NCI-H1694 (cell line): ENCODE measurements at places on chromosomes 4 and X.

GRCh38 chr4:169621731-169622492 is 1.5 kb downstream of the CLCN3 start:
- peak; percentile 10 for DNase-seq

GRCh38 chr4:8118035-8118434 is 40.6 kb downstream of the ABLIM2 start:
- DNase-seq, result no peak

- no peak for DNase-seq
Measured at GRCh38 chr4:3414421-3415279, 27.1 kb upstream of the HGFAC start.

DNA sequence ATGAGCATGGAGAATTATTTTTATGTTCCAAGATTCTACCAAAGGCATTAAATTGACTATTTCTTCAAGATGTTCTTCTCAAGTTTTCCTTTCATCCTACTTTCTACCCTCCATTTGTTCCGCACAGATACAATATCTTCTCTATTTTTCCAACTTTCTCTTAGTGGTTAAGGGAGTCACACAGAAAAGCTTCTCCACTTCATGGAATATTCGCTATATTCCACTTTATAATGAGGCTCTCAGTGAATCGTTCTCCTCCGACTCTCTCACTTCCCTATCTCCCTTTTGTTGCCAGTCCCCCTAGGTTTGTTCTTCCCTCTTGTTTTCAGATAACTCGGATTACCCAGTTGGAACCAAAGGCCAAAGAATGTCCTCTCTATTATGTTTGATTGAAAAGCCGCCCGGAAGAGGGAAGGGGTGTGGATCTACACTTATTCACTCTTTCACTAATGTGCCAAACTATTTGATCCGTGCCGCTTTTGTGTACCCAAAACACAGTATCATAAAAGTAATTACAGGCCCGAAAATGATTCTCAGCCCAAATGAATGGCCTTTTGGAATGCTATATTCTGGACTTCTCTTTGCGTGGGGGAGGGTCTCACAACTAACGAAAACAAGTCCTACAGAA is 1.2 kb downstream of the SH3D19 start:
- no peak for DNase-seq

GRCh38 chr4:130485371-130485770 is 1389.4 kb downstream of the C4orf33 start:
- no peak for DNase-seq

DNA sequence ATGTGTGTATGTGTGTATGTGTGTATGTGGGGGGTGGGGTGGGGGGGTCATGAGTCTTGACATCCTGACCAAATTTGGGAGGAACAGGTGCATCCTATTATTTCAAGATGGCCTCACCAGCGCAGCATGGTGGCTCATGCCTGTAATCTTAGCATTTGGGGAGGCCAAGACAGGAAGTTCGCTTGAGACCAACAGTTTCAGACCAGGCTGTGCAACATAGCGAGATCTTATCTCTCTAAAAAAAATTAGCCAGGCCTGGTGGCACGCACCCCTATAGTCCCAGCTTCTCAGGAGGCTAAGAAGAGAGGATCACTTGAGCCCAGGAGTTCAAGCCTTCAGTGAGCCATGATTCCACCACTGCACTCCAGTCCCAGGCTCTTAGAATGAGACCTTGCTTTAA is 47.0 kb upstream of the DHRSX start:
- DNase-seq, result no peak

GRCh38 chrX:71540801-71541200 is 7.9 kb downstream of the OGT start:
- DNase-seq, result no peak

GRCh38 chrX:110042496-110042895 is 39.6 kb downstream of the TMEM164 start:
- no peak for DNase-seq

DNA sequence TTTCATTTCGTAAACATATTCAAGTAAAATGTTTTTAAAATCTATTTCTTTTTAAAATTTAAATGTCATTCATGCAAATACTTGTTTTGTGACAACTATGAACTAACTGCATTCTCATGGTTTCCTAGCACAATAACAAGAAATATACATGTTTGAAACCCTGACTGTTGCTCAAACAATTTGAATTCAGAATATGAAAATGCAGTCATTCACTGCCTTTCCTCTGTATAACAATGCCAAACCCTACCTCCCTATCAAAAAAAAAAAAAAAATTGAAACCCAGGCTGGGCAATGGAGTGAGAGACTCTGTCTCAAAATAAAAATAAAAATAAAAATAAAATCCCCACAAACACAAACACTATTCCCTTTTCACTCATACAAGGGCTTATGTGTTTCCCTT is 42.1 kb downstream of the MAB21L2 start:
- no peak for DNase-seq

GRCh38 chr4:141425124-141425523 is 204.4 kb downstream of the ZNF330 start:
- no peak for DNase-seq

DNA sequence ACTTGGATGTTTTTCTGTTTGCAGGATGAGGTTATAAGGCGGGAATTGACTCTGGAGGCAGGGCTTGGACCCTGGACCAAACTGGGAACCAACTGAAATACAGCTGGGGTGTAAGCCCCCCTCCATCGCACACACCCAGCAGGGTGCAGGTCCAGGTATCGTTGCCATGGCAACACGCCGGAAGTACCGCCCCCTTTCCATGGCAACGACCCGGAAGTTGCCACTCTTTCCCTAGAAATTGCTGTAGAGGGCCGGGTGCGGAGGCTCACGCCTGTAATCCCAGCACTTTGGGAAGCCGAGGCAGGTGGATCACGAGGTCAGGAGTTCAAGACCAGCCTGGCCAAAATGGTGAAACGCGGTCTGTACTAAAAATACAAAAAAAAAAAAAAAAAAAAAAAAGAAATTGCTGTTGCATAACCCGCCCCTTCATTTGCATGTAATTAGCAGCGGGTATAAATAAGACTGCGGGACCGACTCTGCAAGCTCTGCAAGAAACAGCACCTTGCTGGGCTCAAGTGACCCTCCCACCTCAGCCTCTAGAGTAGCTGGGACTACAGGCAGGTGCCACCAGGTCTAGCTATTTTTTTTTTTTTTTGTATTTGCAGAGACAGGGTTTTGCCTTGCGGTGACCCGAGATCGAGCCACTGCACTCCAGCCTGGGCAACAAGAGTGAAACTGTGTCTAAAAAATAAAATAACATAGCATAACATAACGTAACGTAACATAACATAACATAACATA is 139.6 kb downstream of the CRLF2 start:
- no peak for DNase-seq

GRCh38 chr4:36006226-36006625 is 238.1 kb downstream of the ARAP2 start:
- DNase-seq, result no peak
